ENCODE measurements at places on chromosomes 12 and 14.

DNA sequence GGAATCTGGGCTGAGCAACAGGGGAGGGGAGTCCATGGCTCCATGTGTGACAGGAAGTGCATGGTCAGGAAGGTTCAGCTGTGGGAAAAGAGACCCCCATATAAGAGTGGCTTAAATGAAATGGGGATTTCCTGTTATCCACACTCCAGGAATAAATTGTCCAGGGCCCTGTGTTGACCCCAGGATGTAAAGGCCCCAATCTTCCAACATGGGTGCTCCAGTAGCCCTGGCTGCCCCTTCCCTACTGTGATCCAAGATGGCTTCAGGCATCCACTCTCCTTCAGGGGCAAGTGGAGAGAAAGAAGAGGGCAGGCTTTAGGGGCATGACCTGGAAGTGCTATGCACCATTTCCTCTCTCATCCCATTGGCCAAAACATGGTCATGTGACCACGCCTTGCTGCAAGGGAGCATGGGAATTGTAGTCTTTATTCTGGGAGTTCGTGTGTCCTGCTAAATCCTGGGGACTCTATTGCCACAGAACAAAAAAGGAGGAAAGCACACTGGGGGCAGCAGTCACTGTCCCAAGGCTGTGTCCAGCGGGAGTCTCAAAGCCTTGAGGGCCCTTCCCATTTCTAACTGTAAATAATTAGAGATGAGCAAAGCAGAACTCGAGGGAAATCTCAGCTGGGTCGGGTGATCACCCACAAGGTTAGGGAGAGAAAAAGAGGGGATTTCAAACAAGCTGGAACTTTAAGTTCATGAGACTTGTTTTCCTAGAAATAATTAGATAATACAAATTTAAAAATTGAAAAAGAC, 289.2 kb downstream of the ADGRD1 start:
- DNase-seq = no peak

- no peak for DNase-seq
Measured at GRCh38 chr14:90272523-90272922, 16.2 kb downstream of the PSMC1 start.

- no peak for DNase-seq
Measured at GRCh38 chr12:120199595-120200306, 1.2 kb downstream of the RPLP0 start.

DNA sequence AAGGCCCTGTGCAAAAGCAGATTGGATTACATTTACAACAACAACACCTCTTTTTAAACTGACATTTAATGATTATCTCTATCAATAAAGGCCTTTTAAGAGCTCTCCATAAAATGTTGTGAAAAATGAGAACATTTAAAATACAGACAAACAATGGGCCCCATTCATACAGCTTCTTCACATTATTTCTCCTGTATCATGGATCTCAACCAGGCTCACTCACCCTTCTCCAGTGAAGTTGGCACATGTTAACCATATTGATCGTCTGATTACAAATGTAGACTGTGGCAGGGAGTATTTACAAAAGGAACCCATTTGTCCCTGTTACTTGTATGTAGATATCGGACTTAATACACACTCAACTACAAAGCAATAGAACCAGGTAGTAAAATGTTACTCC, 220.2 kb upstream of the BTG1 start:
- no peak for DNase-seq

- DNase-seq = no peak
Measured at GRCh38 chr12:4049298-4050080, 176.3 kb upstream of the PARP11 start.

DNA sequence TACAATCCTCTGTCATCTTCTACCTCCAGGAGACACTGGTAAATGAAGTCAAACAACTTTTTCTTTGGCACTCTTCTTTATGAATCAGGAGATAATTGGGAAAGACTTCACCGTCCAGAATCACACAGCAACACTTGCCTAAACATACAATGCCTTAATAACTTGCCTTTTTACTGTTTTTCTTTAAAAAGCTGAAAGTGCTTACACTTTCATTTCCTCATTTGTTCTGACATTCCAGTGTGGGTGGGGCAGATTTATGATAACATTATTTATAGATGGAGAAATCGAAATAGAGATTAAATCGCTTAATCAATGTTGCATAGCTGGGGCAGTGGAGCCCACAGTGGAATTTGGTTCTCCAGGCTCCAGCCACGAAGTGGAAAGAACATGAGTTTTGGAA, 2.8 kb upstream of the FRS2 start:
- no peak for DNase-seq

DNA sequence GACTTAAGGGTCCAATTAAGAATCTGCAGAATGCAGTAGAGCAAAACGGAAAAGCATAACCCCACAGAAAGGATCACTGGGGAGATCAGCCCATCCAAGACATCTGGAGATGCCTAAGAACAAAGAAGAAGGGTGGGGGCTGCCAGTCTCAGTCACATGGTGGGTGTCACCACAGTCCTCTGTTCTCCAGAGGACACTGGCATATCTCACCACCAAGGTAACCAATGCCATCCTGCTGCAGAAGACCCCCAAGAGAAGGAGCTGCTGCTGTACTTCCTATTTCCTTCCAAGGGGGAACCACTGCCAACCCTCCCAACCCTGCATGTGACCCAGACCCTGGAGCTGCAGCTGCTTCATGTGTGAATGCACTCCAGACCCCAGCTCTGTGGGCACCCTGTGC, 91.2 kb downstream of the PTGER2 start:
- DNase-seq = no peak

DNA sequence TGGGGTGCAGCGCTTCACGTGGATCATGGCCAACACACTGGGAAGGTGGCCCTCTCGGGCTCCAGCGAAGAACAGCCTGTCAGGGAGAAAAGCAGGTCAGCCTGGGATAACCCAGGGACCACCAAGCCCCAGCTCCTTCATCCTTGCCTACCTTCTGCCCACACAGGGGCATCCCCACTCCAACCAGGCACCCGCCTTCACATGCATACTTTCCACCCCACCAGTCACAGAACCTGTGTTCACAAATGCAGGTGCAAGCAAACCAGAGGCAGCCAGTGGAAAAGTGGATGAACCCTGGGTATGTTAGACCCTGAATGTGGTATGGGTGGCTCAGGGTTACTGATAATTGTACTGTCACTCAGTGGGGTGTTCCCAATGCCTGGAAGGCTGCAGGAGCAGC, 12.4 kb upstream of the CEBPE start:
- DNase-seq = no peak

DNA sequence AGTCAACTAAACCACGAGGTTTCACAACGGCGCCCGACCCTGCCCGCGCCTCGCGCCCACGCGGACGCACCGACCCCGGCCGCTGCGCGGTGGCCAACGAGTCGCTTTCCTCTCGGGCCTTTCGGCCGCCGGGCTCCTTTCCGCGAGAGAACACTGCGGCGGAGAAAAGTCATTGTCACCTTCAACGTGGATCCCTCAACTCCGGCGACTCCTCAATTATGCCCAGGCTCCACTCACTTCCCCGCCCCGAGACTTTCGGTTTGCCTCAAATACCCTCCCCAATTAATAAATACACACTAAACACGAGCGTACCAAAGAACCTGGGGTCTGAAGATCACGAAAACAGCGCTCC, 450 bp downstream of the SINHCAF start:
- DNase-seq = no peak

- no peak for DNase-seq
Measured at GRCh38 chr14:68730811-68731425, 61.9 kb downstream of the ZFP36L1 start.

- no peak for DNase-seq
Measured at GRCh38 chr12:124004233-124004875, 31.3 kb downstream of the ZNF664 start.
